NCI-H2081 (cell line): ENCODE measurements at places on chromosomes 13 and 19.

DNA sequence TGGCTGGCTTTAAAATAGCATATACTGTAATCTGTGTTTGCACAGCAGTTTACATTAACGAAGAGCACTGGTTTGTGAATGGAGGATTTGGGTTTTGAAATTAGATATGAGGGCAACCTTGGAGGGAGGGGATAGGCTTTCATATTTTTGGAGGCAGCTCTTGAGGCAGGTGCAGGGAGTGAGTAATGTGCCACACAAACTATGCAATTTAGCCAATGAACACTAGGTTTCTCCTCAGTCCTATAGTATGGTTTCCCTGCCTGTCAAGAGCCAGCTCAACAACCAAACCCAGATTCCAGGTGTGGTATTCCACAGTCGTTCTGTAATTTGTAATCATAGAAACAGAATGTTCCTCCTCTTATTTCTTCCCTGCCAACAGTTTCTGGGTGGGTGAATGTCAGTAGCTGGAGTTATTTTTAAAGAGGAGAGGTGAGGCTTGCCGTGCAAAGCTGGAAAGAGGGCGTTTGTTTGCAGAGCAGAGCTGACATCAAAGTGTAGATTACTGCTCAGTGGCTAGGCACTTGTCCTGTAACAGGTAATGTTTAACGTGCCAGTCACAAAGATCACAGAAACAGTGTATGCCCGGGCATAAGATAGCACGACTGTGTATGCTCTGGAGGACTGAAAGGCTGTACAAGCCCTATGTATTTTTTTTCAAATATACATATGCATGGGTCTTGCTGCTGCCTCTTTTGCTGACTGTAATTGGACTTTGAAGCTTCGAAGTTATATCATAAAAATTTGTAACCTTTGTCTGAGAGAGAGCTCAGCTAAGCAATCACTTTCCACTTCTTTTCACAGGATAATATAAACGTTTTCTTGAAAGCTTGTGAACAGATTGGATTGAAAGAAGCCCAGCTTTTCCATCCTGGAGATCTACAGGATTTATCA, 124.2 kb downstream of the LMO7 start:
- peak; percentile 28 for DNase-seq

DNA sequence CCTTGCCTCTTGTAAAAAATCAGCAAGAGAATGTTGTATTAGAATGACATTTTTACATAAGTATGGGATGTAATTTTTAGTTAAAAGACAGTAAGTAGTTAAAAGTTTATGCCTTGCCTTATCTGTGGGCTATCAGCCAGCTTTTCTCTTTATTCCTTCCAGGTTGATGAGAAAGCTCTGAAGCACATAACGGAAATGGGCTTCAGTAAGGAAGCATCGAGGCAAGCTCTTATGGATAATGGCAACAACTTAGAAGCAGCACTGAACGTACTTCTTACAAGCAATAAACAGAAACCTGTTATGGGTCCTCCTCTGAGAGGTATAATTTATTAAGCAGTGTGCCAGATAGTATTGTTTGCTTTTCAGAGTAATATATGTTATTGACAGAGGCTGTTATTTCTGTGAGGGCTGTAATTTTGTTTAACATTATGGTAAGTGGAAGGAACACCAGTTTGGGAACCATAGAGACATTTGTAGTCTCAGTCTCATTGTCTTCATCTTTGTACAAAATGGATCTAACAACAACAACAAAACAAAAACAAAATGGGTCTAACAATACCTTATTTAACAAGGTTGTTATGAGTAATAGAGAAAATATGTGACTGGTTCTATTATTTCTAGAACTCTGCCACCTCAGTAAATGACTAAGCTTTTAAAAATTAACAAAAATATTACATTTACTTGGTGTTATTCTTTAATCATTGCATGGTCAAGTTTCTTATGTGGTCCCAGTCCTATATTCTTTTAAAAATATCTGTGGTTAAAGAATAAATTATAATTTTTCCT, 112.8 kb downstream of the TDRD3 start:
- DNase-seq: no peak

DNA sequence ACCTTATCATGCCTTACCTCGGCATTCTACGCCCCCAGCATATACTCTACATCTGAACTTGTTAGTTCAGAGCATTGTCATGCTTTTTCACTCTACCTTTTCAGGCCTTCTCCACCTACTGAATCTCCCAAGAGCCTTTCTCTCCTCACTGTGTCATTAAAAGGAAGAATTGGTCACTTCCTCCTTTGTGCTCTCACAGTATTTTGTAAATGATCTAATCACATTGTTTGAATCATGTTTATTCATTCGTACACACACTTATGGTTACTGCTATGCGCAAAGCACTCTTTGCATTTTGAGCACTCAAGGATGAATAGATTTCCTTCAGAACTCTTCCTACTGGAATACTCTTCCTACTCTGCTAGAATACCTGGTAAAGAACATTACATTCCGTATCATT, 15.8 kb upstream of the ELF1 start:
- no peak for DNase-seq

- DNase-seq: no peak
These were observed 167.4 kb upstream of the SLITRK1 start for GRCh38 chr13:84049443-84050219.

GRCh38 chr19:7845390-7846154, 15.6 kb downstream of the EVI5L start:
- DNase-seq: no peak

- DNase-seq: peak; percentile 24
These were observed 1.1 kb downstream of the ZNF444 start for GRCh38 chr19:56142087-56142787.

DNA sequence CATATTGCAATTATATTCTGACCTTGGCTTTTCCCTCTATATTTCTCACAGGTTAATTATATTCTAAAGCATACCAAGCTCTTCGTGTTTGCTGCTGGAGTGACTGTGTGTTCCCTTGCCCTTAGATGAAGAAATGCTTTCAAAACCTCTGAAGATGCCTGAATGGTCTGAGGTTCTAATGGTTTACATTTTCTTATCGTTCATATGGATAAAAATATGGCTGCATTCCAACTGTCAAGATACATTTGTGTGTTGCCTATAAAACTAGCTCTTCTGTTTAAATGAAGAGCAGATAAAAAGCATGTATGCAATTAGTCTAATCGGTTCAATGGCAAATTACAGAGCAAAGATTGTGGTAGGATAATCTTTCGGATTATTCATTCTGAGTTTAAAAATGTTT, 68.4 kb upstream of the ANKRD10 start:
- no peak for DNase-seq

GRCh38 chr13:66265371-66265770, 964.8 kb downstream of the PCDH9 start:
- DNase-seq: no peak

DNA sequence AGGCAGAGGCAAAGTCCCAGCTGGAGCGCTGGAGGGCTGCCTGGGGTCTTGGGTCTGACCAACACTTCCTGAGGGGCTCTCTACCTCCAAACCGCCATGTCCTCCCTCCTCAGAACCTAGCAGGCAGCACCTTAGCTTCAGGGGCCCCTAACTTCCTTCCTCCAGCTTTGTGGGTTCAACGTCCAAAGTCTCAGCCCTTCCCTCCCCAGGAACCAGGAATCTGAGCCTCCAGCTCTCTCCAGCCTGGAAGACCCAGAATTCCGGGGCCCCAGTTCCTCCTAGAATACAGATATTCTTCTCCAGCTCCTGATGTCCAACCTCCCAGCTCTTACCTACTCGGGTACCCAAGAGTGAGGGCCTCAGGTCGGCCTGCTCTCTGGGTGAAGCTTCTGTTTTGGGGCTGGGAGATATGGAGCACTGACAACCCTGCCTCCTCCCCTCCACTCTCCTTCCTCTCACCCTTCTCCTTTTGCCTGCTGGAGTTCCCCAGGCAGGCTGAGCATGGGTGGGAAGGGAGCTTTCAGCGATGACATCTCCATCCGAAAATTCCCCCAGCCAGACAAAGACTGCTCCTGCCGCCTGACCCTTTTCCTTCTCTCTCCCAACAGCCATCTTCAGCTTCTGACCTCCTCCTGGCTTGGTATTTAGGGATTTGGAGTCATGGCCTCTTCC, 3.5 kb downstream of the TMEM150B start:
- no peak for DNase-seq

DNA sequence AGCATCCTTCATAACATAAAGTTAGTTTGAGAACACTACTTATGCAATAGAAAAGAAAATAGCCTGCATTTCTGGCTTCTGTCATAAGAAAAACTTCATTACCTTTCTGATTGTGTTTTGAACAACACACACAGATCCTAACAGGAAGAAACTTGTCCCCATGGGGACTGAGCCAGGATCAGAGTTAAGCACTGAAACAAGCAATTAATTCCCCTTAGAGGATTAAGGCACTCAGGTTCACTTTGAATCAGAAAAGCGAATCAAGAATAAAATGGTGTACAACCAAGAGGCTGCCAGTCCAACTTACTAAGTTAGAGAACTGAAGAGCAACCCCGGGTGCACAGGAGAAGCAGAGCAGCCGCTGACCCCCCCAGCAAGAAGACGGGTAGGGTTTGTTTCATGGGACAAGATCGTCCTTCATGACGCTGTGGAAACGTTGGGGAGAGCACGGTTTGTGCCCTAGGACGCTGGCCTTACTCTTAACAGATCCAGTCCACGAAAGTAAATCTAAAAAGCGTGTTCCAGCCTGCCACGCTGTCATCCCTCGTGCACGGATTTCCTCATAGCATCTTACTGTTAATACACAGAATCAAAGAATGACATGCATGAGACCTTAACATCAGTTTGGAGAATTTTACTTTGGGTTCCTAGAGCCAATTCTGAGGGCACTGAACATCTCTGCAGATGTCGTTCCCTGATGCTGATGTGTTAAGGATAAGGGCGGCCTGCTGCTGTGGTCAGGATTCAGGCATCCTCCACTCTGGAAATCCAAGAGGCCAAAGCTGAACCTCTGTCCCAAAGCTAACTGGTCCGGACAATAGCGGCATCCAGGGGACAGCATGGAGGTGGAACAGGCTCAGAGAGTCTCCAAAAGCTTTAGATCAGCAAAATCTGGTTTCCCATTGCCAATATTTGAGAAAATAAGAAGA, 46.4 kb downstream of the GGACT start:
- DNase-seq: no peak

DNA sequence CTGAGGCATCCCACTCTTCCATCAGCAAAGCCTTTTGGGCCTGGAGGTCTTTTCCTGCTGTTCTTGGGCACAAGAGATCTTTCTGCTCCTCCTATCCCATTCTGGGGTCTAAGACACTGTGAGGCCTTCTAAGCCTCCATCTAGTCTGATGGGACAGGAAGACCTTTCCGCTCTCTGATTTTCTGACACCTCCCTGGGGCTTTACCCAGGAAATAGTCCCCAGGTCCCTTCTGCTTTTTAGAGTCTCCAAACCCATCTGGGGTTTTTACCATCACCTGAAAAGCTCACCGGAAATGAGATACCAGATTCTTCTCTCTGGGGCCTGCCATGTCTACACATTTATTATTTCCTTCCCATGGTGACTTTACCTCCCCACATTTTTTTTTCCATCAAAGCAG, 21.1 kb downstream of the CLEC17A start:
- no peak for DNase-seq

DNA sequence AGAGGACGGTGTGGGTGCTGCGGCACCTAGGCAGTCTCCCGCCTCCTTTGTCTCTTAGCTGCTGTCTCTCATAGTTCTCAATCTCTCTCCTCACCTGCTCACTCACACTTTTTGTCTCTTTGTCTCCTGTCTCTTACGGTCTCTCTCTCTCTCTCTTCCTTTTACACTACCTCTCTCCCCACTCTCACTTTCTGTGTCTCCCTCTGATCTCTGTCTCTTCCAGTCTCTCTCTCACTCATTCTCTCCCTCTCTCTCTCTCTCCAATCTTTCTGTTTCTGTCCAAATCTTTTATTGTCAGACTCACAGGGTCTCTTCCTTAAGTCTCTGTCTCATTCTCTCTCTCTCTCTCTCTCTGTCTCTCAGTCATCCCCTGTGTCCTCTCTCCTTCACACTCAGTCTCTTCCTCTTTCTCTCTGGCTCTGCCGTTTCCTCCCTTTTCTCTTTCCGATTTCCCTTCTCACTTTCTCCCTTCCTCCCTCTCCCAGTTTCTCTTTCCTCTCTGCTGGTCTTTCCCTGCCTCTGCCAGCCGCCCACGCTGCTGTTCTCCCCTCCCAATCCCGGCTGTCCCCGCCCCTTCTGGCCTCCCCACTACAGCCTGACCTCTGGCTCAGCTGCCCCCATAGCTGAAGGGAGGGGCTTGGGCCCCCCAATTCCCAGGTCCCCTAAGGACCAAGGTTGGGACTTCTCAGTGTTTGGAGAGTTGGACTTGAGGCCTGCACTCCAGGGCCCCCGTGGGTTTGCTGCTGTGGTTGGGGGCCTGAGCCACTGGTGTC, at the start of gene PLEKHA4:
Gene PLEKHA4 (minus strand): TSS at position 504 of the 773 bp plus-strand sequence. CDS start 997 bp downstream, outside the sequence.
- no peak for DNase-seq

GRCh38 chr19:38445362-38445761, 11.9 kb downstream of the RYR1 start:
- no peak for DNase-seq

- DNase-seq: no peak
These were observed 2.8 kb downstream of the TMEM221 start for GRCh38 chr19:17445526-17446165.

- DNase-seq: no peak
These were observed 20.7 kb downstream of the MIPEP start for GRCh38 chr13:23868521-23868920.
